Calu3 (cell line): ENCODE measurements at places on chromosomes 5 and 9. TPM values are rescaled to one million over a fixed set of nuclear protein-coding genes. Genes with fewer than 3 reads are reported as not detected.

LIFR gene
- total RNA-seq: 7.6 and 7.9 TPM in 2 replicates

GRCh38 chr5:5711592-5711991 is 289.1 kb downstream of the ICE1 start:
- H3K27ac ChIP-seq: no peak overlapping the region
- no peaks in the 10 kb centered on the region for H3K4me1 ChIP-seq
- no peak overlapping the region for H3K4me3 ChIP-seq

DNA sequence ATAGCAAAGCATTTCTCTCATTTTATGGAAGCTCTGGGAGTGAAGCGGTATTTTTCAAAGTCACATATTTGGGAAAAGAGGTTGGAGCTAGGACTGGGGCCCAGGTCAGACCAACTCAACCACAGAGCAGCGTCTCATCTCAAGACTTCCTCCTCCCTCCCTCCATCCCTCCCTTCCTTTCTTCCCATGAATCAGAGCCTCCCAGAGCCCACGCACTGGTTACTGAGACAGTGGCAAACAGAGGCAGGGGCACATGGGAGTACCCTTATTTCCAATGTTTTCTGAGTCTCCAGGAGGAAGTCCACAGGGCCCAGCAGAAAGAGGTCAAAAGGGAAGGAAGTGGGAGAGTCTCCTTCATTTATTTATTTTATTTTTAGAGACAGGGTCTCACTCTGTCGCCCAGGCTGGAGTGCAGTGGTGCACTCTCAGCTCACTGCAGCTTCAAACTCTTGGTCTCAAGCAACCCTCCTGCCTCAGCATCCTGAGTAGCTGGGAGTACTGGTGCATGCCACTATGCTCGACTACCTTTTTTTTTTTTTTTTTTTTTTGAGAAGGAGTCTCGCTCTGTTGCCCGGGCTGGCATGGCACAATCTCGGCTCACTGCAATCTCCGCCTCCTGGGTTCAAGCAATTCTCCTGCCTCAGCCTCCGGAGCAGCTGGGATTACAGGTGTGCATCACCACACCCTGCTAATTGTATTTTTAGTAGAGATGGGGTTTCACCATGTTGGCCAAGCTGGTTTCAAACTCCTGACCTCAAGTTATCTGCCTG is 52.5 kb upstream of the CDKN2AIPNL start:
- peaks cover 11% of the 10 kb centered on the region for H3K4me1 ChIP-seq
- H3K4me3 ChIP-seq: no peak overlapping the region
- DNase-seq: no peak
- no peaks in the 10 kb centered on the region for H3K27me3 ChIP-seq

GRCh38 chr5:109833946-109834345 is 144.2 kb downstream of the MAN2A1 start:
- no peak for DNase-seq
- no peaks in the 10 kb centered on the region for H3K27me3 ChIP-seq
- peaks cover 9% of the 10 kb centered on the region for H3K4me1 ChIP-seq
- H3K4me3 ChIP-seq: no peak overlapping the region
- H3K27ac ChIP-seq: no peak overlapping the region
